ELF-1 (cell line): ENCODE measurements at places on chromosomes 3 and 15.

DNA sequence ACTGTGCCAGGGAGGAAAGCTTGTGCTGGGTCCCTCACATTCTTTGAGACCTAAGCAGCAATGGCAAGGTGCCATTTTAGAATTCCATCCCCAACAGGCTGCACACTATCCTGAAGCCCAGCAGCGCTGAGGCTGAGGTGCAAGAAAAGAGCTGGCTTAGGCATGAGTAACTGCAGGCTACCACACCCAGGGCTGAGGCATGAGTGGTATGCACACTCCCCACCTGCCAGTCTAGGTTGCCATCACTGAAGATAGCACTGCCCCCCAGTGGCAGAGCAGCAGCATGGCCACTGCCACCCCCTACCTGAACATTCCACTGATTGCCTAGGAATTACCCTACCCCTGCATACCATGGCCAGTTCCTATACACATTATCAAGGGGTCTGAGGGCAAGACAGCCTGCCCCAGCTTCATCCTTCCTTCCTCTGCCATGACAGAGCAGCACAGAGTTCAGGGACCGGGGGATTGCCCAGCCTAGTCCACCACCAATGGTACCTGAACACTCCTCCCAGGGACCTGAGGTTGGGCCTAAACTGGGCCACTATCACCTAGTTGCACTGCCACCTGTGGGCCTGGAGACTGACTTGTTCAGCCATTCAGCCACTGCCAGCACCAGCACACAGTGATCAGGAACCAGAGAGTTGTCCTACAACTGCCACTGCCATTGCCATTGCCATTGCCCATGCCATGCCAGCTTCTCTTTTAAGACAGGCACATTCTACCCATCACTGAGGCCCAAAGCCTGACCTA is 129.8 kb downstream of the SATB1 start:
- peak; percentile 93 for DNase-seq

- peak; percentile 50 for DNase-seq
These were observed 26.6 kb upstream of the GK5 start for GRCh38 chr3:142251951-142252350.

DNA sequence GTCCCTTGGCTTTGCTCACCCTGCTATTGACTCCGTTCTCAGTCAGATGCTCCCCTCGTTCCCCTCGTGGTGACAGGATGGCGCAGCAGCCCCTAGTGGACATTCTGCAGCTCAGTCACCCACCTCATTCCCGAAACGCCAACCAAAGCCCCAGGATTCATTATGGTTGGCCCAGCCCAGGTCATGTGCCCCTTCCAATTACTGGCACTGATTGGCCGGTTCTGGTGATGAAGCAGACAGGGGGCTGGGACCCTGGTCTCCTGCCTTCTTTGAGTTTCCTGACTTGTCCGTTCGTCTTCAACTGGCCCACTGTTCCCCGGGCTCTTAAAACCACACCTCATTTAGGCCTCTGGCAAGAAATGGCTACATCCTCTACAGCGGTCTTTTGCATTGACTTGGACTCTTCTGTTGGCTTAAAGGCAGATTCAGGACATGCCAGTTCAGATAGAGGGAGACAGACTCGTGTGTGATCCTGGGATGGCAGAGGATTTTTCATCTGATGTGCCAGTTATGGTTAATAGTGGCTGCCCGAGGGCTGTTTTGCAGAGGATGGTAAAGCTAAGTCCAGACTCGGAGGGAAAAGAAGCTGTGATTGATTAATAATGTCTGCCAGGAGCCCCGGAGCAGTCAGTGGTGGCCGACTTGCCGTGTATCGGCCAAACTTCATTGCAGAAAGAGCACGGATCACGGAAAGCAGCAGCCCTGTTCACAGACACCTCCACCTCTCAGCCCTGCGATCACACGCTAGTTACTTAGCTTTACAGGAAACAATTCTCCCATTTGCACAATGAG is 37.8 kb downstream of the LSM3 start:
- DNase-seq = peak; percentile 88

- no peak for DNase-seq
These were observed 8.4 kb downstream of the MORC1 start for GRCh38 chr3:109109574-109109973.

DNA sequence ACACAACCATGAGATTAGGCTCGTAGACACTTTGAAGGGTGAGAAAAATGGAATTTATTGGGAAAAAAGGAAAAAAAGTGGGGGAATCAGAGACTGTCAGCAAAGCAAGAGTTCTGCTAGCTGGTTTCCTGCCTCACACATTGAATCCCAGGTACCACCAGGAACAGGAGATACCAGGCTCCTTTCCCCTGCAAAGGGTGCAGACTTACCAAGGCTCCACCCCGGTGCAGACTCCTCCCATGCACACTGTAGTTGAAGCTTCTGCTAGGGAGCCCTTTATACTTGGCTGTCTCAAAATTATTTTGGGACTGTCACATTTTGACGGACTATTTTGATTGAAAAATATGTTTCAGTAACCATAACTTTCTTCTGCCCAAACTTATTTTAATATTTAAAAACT is 819.9 kb upstream of the GBE1 start:
- DNase-seq = no peak

DNA sequence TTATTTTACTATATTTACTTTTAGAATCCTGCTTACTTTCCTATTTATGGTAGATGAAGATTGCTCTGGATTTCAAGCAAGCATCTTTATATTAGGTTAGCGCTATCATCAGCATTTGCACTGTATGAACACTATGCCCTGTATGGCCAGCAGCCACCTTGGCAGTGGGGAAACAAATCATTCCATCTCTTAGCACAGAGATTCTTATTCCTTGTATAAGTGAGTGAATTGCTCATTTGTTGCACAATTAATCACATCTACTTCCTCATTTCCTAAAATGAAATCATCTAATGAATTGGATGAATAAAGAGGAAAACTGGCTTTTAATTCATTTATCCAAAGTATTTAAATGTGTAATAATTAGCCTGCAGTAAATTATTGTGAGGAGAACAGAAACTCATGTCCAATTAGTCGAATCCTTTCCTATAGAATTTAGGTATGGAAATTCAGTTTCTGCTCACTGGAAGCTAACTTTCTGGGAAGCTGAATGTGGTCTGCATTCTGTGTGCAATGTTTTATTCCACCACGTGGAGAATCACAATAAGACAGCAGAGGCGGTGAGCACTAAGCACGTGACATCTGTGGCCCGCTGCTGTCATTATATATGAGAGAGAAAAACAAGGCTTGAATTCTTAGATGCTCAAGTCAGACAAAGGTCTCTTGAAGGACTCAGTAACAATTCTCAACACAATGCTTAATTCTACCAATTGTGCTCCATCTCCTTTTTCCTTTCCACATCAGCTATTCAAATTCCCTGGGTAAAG is 93.4 kb downstream of the PEX5L start:
- DNase-seq = no peak

- peak; percentile 77 for DNase-seq
These were observed 15.3 kb upstream of the IREB2 start for GRCh38 chr15:78422571-78423340.

GRCh38 chr3:84967767-84968581 is 9.2 kb downstream of the CADM2 start:
- no peak for DNase-seq

DNA sequence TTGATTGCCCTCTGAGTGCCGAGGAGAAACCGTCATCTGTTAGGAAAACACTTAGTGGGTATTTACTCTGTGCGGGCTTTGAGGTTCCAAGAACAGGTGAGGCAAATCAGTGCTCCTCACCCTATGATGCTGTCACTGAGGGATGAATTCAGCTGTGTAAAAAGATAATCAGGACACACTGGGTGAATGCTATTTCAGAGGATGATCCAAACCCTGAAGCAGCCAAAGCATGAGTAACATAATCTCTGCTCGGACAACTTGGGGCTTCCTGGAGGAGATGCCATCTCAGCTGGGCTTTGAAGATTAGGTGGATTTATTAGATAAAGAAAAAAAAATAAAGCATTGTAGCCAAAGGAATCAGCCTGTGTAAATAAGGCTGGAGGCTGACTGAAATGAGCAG is 10.5 kb upstream of the GADL1 start:
- no peak for DNase-seq

GRCh38 chr3:122760453-122761271 is 33.0 kb downstream of the HSPBAP1 start:
- DNase-seq = peak; percentile 71

DNA sequence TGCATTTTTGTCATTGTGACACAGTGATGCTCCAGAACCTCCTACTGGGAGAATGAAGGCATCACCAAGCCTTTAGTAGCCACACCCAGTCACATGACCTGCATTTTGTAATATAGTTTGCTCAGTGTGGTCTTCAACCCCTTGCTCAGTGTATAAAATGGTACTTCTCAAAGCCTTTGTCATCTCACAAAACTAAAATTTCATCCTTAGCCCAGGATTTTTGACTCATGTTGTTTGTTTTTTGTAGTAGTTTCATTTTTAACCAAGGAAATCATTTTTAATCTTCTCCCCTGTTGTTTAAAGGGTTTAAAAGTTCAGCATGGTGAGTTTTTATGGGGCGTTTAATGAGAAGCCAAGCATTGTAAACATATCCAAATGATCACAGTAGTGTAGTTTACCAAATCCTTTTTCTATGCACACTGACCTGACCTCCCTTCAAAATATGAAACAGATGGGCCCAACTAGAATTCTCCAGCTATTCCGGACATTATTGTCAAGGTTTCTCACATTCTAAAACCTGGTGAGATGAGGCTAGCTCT is 123.5 kb upstream of the IL12A start:
- DNase-seq = no peak

- peak; percentile 10 for DNase-seq
These were observed 29.6 kb upstream of the ADAMTS7 start for GRCh38 chr15:78840661-78841375.

- no peak for DNase-seq
These were observed 220.3 kb downstream of the ATP8B4 start for GRCh38 chr15:49898575-49899283.

GRCh38 chr3:129469026-129469425 is 29.0 kb downstream of the IFT122 start:
- no peak for DNase-seq

GRCh38 chr3:116216761-116217160 is 228.5 kb downstream of the LSAMP start:
- DNase-seq = no peak

GRCh38 chr3:105365391-105366325 is 1.1 kb upstream of the ALCAM start:
- peak; percentile 43 for DNase-seq

DNA sequence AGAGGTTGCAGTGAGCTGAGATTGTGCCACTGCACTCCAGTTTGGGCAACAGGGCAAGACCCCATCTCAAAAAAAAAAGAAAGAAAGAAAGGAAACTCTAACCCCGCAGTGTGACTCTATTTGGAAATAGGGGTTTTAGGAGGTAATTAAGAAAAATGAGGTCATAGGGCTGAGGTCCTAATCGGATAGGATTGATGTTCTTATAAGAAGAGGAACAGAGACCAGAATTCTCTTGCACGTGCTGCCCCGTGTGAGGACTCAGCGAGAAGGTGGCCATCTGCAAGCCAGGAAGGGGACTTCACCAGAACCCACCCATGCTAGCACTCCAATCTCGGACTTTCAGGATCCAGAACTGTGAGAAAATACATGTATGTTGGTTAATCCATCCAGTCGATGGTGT is 25.8 kb downstream of the KLHL6 start:
- no peak for DNase-seq

- no peak for DNase-seq
These were observed 405.1 kb upstream of the MCTP2 start for GRCh38 chr15:93826293-93826692.

GRCh38 chr15:85646538-85647091 is 148.1 kb downstream of the KLHL25 start:
- DNase-seq = no peak

DNA sequence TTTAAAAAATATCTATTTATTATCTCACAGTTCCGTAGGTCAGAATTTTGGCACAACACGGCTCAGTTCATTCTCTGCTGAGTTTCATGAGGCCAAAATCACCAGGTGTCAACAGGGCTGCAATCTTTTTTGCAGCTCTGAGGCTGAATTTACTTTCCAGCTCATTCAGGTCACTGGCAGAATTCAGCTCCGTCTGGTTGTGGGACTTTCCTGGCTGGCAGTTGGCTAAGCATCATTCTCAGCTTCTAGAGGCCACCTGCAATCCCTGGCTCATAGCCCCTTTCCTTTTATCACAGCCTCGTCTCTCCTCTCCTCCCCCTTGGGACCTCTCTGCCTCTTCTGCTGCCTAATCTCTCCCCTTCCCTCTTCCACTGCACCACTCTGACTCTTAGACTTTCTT is 174.0 kb upstream of the WNT5A start:
- DNase-seq = no peak

DNA sequence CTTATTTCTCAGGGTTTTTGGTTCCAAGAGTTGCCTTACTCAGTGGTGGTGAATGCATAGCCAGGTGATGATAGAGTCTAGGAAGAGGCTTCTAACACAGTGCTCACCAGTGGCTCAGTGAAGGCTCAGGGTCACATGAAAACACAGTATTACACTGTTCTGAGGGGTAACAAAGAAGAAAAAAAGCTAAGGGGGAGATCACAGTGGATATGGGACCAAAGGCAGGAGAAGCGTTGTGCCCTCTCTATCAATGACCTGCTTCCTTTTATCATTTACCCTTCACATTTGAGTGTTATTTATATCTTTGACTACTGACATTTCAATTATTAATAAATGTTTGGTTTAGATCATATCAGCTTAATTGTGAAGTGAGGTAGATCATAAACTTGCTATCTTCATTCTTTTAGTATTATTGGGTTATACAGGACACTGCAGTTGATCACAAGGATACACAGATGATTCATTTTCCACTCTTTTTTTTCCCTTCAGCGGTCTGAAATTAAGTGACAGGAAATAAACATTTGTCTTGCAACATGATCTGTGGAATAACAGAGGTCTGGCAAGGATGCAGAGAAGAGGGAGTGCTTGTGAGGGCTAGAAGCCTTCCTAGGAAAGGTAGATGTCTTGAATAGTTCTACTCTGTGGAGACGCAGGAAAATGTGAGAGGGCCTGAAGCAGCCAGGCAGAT is 171.7 kb downstream of the C3orf38 start:
- DNase-seq = no peak

- no peak for DNase-seq
These were observed 47.6 kb upstream of the PPP4R2 start for GRCh38 chr3:72949016-72949415.

DNA sequence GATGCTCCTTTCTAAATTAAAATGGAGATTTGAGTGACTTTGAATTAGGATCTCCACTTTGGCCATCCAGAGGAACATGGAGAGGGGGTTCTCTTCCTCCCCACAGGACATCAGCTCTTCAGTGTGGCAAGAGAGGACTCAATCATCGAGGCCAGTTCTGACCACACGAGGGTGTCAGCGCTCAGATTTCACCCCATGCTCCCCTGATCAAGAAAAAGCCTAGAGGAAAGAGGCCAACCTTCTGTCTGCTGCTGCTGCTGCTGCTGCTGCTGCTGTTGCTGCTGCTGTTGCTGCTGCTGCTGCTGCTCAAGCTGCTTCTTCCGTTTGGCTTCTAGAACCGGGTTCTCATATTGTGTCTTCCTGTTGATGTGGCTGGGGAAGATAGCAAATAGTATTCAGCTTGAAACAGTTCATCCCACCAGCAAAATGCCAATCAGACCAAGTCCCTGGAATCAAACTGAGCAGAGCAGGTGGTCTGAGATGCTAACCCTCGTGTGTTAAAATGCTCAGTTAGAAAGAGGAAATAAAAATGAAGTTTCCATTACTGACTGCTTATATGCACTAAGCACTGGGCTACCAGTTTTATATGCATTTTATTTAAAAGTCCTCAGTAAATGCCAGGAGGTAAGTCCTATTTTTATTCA is 599.0 kb downstream of the MAGI1 start:
- DNase-seq = peak; percentile 84
